ENCODE measurements at places on chromosomes 11 and 22.

GRCh38 chr22:40441761-40442390, 71.5 kb downstream of the SGSM3 start:
- no peak for DNase-seq

DNA sequence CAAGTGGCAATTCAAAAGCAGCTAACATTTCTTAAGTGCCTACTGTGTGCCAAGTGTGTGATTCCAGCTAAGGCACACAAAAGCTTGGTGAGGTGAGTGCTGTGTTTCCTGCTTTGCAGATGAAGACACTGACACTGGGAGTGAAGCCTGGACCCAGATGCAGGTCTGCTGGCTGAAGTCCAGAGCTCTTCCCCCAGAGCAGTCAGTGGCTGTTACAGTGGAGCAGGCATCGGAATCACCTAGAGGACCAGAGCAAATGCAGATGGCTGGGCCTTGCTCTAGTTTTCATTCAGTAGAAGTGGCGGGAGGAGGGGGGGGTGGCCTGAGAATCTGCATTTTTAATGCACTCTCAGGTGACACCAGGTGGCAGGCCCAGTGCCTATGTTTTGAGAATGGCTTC, 342.3 kb downstream of the CADM1 start:
- no peak for DNase-seq

- no peak for DNase-seq
Measured at GRCh38 chr11:105910095-105910715, 111.8 kb downstream of the MSANTD4 start.

DNA sequence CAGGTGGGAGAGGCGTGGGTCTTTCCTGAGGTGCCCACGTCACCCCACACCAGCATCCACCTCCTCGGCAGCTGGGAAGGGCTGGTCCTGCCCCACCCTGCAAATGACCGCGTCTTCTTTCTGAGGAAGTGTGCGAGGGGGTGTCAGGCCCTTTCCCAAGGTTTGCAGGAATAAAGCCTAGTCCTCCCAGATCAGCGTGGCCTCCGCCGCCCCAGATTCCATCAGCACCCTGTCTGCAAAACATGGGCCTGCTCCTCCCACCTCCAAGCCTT, 14.4 kb upstream of the SLC39A13 start:
- DNase-seq: no peak

DNA sequence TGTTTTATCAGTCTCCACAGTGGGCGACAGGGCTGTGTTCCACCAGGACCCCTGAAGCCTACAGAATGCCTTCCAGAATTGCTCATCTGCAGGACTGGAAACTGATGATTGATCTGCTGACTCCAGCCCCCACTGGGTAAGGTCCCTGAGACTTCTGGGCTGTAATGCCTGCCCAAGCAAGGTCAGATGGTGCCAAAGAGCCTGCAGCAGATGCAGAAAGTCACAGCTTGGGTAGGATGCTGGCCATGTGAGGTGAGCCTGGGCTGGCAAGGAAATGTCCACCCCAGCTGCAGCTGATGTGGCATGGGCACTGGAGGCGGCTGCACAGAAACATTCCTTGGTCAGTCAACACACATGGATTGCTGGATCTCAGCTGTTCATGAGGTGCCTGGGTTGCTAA, 30.9 kb downstream of the LRRC32 start:
- no peak for DNase-seq

- no peak for DNase-seq
Measured at GRCh38 chr11:111448831-111449557, 63.2 kb downstream of the BTG4 start.

Data from kidney glomerular epithelial cell (primary cell).